Airway epithelial cell (primary cell): ENCODE measurements at places on chromosomes 11 and 22. TPM values are rescaled to one million over a fixed set of nuclear protein-coding genes. Genes with fewer than 3 reads are reported as not detected.

Gene NELL1
- total RNA-seq: not detected in 2 replicates

Gene PRR5L
- 7.5 and 13.2 TPM in 2 replicates for total RNA-seq

Gene SPECC1L
- 12.9 and 17.1 TPM in 2 replicates for total RNA-seq

Gene HBD
- total RNA-seq: not detected in 2 replicates

Gene SLN
- not detected in 2 replicates for total RNA-seq

Gene FAM227A
- 0.98 and 2.6 TPM in 2 replicates for total RNA-seq

Gene FAM168A
- 13.6 and 18.5 TPM in 2 replicates for total RNA-seq

Gene CLCF1
- 6.1 and 8.5 TPM in 2 replicates for total RNA-seq

Gene PGA5
- total RNA-seq: not detected in 2 replicates

Gene CNGA4
- not detected in 2 replicates for total RNA-seq

Gene SLC6A5
- total RNA-seq: not detected in 2 replicates

Gene ABCG4
- total RNA-seq: 0.42 and 0.79 TPM in 2 replicates

Gene PRR14L
- 17.4 and 19.0 TPM in 2 replicates for total RNA-seq

Gene DHCR7
- total RNA-seq: 87.2 and 117 TPM in 2 replicates

Gene MIOX
- not detected in 2 replicates for total RNA-seq

Gene MS4A3
- not detected in 2 replicates for total RNA-seq

Gene ADAMTS8
- total RNA-seq: not detected in 2 replicates

Gene RIC3
- 0.14 and 0.23 TPM in 2 replicates for total RNA-seq

Gene THAP12
- 21.9 and 30.0 TPM in 2 replicates for total RNA-seq

Gene MMP27
- not detected in 2 replicates for total RNA-seq

Gene PHF21B
- total RNA-seq: not detected in 2 replicates

Gene BIRC3
- 1.5 TPM in 2 replicates for total RNA-seq

Gene UBQLNL
- not detected in 2 replicates for total RNA-seq

Gene LRP4
- total RNA-seq: 5.5 and 7.5 TPM in 2 replicates

Gene SLC7A4
- 2.0 TPM in 2 replicates for total RNA-seq

Gene ALDH3B1
- total RNA-seq: 2.1 and 3.1 TPM in 2 replicates

Gene FERMT3
- total RNA-seq: 0.14 TPM in 2 replicates

Gene USP2
- total RNA-seq: 1.1 and 1.9 TPM in 2 replicates

Gene SYT12
- total RNA-seq: 9.0 and 13.1 TPM in 2 replicates

Gene SMC1B
- total RNA-seq: not detected in 2 replicates

Gene TPBGL
- not detected in 2 replicates for total RNA-seq

Gene C22orf31
- total RNA-seq: not detected in 2 replicates

Gene FAM111B
- 9.5 TPM in 2 replicates for total RNA-seq

Gene CHADL
- total RNA-seq: 2.1 and 3.9 TPM in 2 replicates

Gene GRIK4
- not detected in 2 replicates for total RNA-seq

Gene TECTA
- total RNA-seq: 0.05 and 0.07 TPM in 2 replicates

Gene SEPTIN5
- 40.1 and 68.3 TPM in 2 replicates for total RNA-seq

Gene TMEM132A
- 107 and 120 TPM in 2 replicates for total RNA-seq

Gene MS4A15
- not detected in 2 replicates for total RNA-seq

Gene C2CD2L
- total RNA-seq: 5.0 and 5.8 TPM in 2 replicates

Gene ARHGAP8
- total RNA-seq: 29.4 and 36.8 TPM in 2 replicates

Gene TRPM5
- not detected in 2 replicates for total RNA-seq

Gene MYEOV
- total RNA-seq: 0.78 and 1.7 TPM in 2 replicates

Gene PNPLA2
- total RNA-seq: 14.3 and 15.4 TPM in 2 replicates

Gene CRYBB3
- total RNA-seq: 0.56 TPM in 1 of 2 replicates, not detected in the other

Gene TTC28
- total RNA-seq: 0.37 and 1.8 TPM in 2 replicates

Gene OR10D3
- total RNA-seq: not detected in 2 replicates

Gene HMOX1
- 1.0 and 1.4 TPM in 2 replicates for total RNA-seq

Gene GAL
- 7.4 and 8.5 TPM in 2 replicates for total RNA-seq

Gene RAG1
- total RNA-seq: 0.42 and 0.99 TPM in 2 replicates

Gene MS4A4E
- not detected in 2 replicates for total RNA-seq

Gene OR51I1
- total RNA-seq: not detected in 2 replicates

Gene PDHX
- 29.3 and 32.8 TPM in 2 replicates for total RNA-seq
